ENCODE measurements at places on chromosomes 1 and 21.
A peak's percentile ranks its signal among the peaks of the same experiment; 100 is the strongest.

- peak; percentile 24 for DNase-seq
Observed at GRCh38 chr1:215606564-215607168, 39.6 kb downstream of the KCTD3 start.

DNA sequence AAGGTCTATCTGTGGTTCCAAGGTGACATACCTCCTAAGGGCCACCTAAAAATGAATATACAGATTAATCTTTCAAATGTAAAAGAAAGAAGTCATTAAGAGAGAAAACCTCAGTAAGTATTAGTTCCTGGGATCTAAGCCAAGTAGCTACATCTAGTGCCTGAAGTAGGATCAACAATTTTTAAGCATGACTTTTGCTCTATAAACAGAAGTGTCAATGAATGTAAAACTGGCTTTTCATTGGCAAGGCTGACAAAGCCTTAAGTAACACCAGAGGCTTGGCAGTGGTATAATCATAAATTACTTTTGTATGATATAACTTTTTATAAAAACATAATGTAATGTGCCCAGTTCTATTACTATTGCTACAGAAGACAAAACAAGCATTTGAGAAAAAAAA lies 12.2 kb upstream of the ACADM start:
- no peak for DNase-seq

DNA sequence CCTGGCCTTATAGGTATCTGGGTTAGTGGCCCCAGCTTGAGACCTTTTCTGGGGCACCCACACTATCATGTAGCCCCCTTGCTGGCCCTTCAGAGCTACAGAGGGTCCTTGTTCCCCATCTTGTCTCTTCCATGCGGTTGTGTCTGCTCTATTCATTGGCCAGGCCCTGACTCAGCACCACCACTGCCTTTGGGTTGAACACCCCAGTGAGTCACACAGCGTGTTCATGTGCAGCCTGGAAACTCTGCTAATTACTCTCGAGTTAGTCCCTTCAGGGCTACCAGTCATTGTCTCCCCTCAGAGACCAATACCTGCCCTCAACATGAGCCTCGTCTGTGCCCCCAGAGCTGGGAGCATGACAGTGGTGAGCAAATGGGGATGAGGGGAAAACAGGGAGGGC lies 28.2 kb upstream of the IKBKE start:
- no peak for DNase-seq

GRCh38 chr1:11365744-11366387 lies 92.9 kb downstream of the UBIAD1 start:
- DNase-seq = no peak

DNA sequence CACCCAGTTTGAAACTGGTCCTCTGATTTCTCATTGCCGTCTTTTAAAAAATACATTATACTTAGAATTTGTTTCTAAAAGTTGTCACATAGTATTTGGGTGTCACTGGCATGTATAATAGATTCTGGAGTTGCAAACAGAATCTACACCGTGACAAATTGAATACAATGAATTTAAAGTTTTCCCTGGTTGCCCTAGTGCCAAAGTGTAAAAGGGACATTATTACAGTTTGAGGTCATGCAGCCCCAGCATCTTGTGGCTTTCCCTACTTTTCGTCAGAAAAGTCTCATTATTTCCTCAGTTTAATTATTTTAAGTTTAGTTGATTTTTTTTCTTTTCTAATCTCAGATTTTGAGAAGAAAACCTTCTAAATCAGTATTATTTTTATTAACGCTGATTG lies 155.9 kb downstream of the DISP1 start:
- no peak for DNase-seq

- no peak for DNase-seq
Observed at GRCh38 chr1:51784997-51785421, 93.5 kb downstream of the NRDC start.

DNA sequence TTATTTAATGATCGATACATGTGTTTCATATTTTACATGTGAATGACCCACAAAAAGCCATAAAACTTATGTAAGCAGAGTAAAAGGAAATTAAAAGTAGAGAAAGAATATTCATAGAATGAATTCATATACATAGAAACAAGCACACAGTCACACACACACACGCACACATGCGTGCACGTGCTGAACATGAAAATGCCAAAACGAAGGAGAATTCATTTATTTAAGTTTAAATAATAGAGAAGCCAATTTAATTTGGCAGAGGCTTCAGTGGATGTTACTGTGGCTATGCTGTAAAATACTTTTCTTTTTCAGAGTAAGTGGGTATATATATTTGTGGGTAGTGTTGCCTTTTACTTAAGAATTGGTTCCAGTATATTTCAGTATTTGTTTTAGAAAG lies 145.0 kb upstream of the C21orf91 start:
- DNase-seq = no peak

GRCh38 chr1:233912909-233913308 lies 8.4 kb downstream of the SLC35F3 start:
- no peak for DNase-seq

- DNase-seq = no peak
Observed at GRCh38 chr1:48889082-48889481, 112.4 kb upstream of the BEND5 start.

DNA sequence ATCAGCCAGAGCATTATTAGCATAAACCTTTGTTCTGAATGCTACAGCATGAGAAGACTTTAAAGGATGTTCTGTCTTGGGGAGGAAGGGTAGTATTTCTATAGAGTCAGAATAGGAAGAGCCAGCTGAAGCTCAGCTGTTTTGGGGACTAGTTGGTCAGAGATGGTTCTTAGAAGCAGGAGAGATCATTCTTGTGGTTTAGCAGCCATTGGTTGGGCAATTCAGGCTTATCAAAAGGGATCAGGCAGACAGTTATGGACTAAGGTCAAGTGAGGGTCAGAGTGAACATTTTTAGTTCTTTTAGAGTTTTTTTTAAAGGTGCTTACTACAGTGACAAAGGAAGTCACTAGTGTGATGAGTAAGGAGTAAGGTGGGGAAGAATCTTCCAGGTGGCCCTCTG lies 245.5 kb downstream of the RPS6KC1 start:
- peak; percentile 17 for DNase-seq

DNA sequence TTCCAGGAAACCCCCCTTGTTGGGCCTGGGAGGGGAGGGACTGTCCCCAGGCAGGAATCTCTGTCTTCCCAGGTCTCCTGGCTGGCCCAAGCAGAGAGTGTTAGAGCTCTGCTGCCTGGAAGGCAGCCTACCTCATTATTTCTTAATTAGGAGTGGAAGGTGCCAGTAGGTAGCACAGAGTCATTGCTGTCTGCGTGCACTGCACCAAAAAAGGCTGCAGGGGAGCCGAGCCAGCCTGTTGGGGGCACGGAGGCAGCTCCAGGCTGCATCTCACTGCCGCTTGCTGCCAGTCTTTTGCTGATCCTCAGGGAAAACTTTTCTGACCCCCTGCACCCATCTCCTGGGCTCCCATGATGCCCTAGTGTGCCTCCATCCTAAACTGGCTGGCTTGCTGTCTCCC lies 58.1 kb downstream of the LRRN2 start:
- no peak for DNase-seq

DNA sequence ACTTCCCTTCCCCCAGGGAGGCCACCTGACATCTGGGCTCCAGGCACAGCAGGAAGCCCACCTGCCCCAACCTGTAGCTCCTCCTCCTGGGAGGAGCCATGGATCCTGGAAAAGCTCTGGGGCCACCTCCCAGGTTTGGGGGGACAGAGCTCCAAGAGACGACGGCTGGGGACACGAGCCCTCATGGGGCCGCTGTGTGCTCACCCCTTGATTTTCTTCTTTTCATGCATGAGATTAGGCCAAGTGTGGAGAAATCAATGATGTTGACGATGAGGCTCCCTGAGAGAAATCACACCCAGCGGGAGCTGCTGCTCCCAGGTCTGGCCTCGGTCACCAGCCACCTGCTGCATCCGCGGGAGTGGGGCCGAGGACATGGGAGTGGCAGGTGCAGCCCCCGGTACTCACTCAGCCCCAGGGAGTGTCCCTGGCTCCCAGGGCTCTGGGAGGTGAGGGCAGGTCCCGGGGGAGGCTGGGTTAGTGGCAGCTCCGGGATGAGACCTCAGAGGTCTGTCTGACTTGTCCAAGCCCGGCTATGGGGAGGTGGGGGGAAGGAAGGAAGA lies 8.7 kb downstream of the TNFRSF14 start:
- DNase-seq = no peak

GRCh38 chr1:36369061-36369861 lies 16.5 kb downstream of the STK40 start:
- peak; percentile 55 for DNase-seq

GRCh38 chr1:85245456-85245855 lies 14.0 kb downstream of the C1orf52 start:
- no peak for DNase-seq

- DNase-seq = no peak
Observed at GRCh38 chr21:27268290-27268689, 301.4 kb upstream of the ADAMTS5 start.

GRCh38 chr1:64986903-64987871 lies 20.8 kb upstream of the JAK1 start:
- no peak for DNase-seq

DNA sequence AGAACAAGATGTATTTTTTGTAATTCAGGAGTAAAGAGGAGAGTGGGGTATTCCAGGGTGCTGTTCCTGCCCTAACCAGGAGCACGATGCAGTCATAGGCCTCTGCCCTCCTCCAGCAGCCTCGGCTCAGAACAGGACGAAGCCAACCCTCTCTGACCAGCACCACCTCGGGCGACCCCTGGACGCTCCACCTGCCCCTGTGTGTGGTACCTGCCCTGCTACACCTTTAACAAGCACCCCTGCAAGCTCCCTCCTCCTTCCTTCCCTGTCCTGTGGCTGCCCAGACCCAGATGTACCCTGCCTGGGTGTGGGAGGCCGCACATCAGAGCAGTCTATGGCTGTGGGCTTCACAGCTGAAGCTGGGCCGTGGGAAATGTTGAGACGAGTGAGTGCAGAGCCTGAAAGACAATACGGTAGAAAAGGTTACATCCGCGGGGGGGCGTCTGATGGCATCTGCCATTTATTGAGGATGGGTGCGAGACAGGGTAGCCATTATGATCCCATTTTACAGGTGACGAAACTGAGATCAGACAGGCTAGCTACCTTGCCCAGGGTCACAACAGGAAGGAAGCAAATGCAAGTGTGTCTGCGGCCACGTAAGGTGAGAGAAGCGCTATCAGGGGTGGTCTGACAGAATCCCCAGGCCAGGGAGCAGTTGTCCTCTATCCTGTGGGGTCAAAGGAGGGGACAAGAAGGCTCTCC lies 4.6 kb downstream of the ERG start:
- no peak for DNase-seq

DNA sequence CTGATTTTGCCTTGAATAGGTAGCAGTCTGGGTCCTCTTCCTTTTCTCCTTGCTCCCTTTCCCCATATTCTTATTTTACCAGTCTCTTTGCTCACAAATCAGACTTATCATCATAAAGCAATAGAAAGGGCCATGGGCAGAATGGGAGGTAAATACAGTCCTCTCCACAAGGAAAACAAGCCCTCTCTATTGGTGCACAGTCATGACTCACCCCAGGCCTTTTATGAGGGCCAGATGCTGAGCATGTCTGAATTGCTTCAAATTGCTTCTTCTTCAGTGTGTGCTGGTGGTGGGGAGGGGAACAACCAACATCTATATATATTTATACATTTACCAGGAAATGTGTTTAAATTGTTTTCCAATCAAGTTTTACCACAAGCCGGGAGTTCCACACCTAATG lies 75.2 kb downstream of the GFI1 start:
- DNase-seq = no peak

GRCh38 chr1:150829751-150830150 lies 21.7 kb upstream of the CTSK start:
- no peak for DNase-seq

DNA sequence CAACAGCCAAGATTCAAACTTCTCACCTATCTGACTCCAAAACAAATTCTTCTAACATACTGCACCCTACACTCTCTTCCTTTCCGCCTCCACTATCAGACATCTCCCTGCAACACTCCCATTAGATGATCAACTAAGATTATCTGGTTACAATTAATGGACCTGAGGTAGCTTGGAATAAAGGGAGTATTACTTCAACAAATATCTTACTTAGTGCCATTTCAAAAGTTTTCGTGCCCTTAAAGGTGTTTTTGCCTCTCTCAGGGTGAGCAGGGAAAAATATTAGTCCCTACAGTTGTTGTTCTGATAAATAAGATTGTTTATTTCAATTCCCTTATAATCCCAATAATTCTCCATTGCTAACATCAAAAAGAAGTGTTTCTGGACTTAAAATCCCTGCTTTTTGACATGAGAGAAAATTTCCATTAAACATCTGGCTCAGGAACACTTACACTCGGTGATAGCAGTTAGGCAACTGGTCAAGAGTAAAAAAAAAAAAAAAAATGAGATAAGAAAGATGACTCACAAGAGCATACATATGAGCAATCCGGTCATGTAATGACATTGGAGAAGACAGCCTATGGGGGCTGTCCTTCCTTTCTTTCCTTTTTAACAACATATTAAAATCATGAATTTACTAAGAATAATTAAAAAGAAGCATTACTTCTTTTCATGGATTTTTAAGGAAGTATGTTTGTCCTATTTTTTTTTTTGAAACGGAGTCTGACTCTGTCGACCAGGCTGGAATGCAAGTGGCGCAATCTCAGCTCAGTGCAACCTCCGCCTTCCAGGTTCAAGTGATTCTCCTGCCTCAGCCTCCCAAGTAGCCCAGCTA lies 7.6 kb downstream of the RSBN1 start:
- no peak for DNase-seq

GRCh38 chr1:160267284-160267991 lies 5.1 kb upstream of the DCAF8 start:
- no peak for DNase-seq

DNA sequence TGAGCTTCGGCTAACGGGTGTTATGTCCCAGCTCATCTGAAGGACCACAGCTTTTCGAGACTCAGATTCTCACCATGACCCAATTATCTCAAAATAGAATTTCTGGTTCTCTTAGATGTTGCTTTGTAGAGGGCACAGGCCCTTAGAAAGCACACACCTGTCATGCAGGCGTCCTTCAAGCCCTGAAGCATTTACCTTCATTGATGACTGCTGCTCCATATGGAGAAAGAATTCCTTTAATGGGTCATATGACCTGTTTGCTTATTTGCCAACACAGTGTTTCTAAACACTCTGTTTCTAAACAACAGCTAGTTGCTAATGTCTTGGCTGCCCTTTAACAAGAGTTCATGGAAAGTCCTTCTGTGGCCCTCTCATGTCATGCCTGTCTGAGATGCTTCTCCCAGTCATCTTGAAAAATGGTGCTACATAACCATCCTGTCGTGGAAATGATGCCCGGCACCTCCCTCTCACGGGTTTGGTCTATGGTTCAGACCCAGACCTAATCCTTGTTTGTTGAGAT lies 495.7 kb downstream of the KIF26B start:
- no peak for DNase-seq

Measured in AML-193 (cell line).